NCI-H1930 (cell line): ENCODE measurements at places on chromosomes 6 and 20.

DNA sequence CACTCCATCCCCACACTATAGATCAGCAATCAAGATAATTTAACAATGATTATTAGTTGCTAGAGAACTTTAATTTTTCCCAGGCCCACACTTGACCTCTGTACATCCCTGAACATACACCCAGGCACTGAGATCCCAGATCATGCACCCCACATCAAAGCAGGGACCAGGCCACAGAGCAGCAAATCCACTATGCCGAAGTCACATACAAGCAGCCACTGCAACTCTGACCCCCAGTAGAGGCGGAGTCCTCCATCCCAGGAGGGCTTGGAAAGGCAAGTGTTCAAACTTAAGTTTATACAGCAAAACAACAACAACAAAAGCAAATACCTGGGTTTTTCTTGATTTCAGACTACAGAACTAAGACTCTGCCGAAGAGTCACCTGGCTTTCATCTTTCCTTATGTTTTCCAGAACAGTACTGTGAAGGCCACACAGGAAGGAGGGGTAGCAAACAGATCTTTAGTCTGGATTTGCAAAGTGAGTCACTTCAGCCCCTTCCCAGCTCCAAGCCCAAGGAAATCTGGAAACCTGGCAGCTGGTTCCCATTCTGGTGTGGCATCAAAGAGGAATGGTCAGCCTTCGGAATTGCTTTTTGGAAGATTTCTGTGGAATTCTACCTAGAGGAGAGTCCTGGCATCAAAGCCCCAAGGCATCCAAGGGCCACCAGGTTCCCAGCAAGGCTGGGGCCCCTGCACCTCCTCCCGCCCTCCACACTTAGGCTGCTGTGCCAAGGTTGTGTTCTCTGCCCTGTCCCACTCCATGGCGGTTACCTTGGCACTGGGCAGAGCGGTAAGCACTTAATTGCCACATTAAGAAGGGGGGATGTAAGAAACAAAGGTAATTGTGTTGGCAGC, 7.3 kb downstream of the JAG1 start:
- no peak for DNase-seq

- no peak for DNase-seq
Observed at GRCh38 chr6:5510331-5511133, 249.2 kb downstream of the FARS2 start.

DNA sequence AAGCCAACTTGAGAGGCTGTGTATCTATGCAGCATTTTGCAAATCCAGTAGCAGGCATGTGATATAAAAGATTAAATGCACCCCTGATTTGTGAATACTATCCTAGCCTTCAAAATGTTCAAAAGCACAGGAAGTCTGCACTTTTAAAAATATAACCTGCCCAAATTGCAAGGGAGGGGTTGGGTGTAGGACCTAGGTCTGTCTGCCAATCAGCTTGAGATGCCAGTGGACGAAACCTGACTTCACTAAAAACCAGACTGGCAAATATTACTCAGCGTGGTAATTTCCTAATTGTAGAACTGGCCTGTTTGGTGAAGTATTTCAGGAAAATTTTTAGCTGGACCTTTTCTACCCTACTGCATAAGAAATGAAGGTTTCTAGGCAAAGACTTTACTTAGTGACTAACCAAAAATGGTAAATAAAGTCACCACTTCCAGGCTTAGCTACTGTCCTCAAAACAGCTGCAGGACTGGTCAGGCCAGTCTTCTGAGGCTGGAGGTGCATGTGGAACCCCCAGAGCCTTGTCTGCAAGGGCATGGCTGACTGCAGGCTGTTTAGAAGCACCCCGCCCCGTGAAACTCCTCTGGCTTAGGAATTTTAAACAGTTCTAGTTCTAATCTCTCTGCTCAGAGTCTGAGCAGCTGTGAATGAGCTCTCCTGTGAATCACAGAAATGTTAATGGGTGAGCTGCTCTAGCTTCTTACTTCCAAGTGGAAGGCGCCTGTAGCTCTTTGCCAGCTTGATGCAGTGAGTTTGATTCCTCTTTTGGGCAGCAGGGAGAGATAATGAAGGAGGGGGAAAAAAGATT, 104.4 kb upstream of the ESR1 start:
- DNase-seq: no peak

DNA sequence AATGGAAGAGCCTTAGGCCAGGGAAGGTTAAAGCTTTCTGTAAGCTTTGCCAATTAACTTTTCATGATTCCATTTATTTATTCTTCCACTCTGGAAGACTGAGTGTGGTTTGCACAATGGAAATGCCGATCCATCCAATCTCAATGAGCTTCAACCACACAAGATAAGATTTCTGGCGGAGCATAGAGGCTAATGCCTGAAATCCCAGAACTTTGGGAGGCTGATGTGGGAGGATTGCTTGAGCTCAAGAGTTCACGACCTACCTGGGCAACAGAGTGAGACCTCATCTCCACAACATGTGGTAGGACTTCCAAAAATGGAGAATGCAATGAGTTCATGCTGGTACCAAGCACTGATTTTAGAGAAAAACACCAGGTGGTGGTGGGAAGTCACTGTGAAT, 6.2 kb downstream of the ENPP1 start:
- no peak for DNase-seq

DNA sequence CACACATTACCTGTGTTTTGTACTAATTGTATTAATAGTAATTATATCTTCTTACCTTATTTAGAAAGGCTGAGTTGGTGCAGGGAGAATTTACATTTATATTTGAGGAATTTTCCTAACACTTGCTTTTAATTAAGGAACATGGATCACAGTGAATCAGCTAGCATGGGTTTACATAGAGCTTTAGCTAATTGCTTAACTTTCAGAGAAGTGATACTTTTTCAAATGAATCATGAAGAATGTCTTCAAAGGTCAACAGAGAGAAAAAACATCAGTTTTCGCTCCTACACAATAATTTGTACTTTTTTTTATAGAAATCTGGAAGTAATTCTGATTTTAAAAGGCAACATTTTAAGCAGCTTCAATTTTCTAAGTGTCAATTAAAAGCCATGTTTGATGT, 195.0 kb upstream of the HEY2 start:
- DNase-seq: no peak

DNA sequence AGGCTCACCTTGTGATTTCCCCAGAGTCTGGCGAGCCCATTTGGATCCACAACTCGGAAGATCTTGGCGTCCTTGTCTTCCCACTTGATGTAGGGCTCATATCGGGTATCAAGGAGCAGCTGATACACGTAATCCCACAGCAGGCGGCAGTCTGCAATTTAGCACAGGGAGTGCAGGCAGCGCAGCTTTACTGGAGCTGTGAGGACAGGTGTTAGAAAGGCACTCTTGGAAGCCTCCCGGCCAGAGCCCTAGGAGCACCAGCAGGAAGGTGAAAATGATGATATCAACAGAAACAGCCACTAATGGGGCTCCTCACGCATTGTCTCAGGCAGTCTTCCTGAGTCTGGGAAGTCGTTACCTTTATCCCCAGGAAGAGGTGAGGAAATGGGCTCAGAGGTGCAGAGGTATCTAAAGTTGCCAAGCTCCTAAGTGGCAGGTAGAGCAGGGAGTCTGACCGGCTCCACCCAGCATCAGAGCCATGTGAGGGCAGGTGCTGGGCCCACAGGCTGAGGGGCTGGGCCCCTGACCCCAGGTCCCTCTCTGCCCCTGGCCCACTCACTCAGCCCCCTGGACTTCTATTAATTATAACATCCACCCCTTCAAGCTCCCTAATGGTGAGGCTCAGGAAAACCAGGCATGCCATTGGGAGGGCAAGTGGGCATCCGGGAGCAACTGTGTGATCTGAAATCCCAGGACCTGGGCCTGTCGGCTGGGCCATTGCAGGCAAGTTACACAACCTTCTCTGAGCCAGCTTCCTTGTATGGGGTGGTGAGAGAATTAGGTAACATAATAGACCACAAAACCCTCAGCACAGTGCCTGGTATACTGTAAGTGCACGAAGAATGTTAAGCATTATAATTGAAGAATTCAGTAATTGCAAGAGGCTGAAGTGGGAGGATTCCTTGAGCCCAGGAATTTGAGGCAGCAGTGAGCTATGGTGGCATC, 18.3 kb downstream of the ETV7 start:
- DNase-seq: no peak

DNA sequence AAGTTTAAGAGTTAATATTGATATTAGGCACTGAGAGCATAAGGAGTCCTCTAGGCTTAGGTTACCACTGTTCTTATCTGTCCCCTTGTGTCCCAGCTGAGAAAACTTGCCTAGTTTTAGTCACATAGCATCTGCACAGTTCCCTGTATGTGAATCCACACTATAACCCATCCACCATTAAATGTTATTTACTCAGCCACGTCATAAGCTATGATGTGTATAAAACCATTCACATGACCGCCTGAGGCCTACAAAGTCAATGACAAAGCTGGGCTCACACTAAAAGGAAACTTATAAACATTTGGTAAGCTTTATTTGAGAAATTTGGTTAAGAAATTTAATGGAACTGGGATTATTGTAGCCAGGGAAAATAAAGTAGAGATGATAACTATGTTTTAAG, 59.2 kb upstream of the TFAP2D start:
- no peak for DNase-seq

DNA sequence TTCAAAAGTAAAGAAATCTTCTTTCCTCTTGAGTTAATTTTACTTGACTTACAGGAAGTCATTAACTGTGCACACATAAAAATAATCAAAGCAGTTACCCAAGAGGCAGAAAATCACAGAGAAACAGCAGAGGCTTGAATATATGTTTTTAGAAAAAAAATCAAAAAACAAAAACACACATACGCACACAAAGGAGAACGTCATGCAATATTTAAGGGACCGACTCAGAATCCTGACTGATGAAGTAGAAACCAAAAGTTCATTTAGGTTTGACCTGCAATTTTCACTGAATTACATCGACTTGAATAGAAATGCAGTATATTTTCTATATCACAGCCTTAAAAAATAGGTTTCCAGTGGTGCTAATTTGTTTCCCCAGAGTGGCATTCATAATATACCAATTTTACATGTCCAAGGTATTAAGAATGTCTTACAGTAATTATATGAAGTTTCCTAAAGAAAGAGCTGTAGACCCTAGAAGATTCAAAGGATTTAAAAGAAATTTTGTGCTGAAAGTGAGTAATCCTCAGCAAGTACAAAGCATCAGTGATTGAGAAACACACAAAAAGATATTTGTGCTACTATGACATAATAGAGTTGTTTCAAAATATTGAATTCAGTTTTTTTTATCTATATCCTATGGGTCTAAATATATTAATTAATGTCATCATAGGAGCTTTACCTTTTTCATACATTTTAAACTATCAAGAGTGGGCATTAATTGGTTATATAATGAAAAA, 358.5 kb upstream of the RUNX2 start:
- DNase-seq: no peak

DNA sequence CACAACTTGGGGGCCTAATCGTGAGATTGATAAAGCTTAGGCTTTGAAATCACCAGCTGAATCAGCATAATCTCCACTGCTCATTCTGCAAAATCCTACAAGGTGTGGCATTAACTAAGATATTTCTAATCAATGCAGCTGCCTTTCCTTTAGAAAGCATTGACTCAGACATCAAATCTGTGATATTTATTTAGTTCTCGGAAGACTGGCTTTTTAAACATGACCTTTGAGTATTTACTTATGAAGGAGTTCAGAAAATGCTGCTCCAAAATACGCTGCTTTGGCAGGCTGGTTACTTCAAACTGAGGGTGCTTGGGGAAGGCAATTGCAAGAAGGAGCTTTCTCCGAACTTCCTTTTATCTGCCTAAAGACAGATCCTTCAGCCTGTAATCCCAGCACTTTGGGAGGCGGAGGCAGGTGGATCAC, 23.7 kb upstream of the FUCA2 start:
- DNase-seq: no peak

DNA sequence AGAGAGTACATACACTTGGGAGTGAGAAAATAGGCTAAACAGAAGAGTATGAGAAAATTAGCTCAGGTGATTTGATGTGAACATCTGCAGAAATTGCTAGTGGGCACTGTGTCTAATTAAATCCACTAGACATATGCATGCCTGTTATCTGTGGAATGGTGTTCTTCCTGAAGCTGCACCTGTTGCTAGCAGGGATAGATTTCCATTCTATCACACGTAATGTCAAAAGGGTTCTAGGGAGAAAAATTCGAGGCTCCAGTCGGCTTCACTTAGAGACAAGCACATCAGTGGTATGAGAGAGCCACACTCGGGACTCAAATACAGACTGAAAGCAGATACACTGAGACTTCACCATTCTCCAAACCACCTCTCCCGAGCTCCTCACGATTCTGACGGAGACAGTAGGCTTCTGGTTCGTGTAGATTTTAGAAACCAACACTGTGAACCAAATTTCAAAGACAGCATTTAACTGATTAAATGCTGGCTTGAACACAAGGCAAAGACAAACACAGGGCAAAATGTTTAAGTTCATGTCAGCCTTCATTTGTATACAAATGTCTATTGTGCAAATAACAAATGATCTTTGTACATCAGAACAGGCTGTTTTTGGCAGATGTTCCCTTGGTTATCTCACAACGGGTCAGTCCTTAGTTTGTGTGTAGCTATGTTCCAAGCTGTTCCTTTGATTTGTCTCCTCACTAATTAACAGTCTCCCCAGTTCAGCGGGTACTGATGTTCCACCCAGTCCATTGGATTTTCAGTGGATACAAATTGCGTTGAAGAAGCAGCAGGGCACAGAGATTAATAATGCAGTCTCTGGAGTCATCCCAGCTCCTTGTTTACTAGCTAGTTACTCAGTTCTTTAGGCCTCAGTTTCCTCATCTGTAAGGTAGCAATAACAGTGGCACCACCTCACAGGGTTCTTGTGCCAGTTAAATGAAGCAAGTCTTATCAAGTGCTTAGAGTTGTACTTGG, 131.0 kb upstream of the IFNGR1 start:
- DNase-seq: no peak

DNA sequence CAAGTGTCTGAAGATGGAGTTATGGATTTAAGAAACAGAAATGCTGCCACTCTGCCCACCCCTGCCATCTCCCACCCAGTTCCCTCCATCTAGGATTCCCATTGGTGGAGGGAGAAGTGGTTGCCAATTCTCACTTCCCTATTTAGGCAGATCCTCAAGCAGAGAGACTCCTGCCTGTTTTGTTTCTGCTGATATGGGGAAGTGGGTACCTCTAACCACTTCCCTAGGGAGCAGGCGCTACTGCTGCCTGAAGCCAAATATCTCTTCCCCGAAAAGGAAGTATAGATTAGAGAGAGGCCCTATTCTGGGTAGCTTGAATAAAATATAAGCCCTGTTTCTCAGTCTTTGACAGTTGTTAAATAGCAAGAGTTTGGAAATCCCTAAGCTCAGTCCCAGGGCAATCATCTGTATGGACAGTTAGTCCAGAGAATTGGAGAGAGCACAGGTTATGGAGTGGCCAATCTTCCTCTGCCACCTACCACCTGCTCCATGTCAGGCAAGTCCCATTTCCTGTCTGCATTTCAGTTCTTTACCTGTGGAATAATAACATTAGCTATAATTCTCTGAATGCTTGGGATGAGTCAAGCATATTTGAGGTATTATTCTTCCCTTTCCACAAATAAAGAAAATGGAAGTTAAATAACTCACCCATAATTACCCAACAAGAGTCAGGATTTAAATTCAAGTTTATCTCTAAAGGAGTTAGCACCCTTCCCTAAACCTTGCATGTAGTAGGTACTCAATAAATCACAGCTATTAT, 2.6 kb upstream of the ADGB start:
- no peak for DNase-seq

GRCh38 chr6:105967917-105968602, 118.1 kb upstream of the PRDM1 start:
- no peak for DNase-seq
